Muscle of leg (tissue), 16 donors: ENCODE measurements at places on chromosomes 13 and 19. TPM values are rescaled to one million over a fixed set of nuclear protein-coding genes. Genes with fewer than 3 reads are reported as not detected.

KCTD4 gene
- total RNA-seq = 0.04 TPM

ANO8 gene
- total RNA-seq = 3.9 TPM

AP1M2 gene
- total RNA-seq = 0.27 TPM

DNA sequence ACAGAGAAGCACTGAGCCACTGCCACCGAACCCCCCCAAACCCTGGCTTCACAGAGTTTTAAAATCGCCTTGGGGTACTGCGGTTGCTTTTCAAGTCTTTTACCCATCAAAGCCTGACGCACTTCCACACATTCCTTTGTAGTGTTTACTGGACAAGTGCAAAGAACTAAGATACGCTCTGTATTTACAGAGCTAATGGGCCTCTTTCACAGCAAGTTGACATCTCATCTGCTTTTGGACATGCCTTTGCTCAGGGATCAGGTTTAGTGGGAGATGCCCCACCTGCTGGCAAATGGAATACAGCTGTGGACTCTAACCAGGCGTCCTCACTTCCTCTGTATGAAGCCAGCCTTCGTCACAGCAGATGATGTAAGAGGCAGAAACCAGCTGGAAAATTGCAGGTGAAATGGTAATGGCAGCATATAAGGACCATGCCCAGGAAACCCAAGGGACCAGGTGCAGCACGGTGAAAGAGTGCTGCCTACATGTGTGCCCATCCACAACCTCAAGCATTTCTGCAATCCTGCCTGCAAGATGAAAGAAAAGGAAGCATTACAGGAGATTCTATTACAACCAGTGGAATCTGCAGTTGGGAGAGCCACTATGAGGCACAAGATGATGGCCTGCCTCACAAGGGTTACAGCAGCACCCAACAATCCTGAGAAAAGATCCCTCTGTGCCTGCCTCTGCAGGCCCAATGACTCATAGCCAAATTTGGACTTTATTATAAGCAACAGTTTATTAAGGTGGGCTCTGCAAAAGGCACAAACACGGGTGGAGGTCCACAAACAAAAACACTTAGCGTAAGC lies 34.7 kb downstream of the BRD4 start:
- DNase-seq = no peak

DNA sequence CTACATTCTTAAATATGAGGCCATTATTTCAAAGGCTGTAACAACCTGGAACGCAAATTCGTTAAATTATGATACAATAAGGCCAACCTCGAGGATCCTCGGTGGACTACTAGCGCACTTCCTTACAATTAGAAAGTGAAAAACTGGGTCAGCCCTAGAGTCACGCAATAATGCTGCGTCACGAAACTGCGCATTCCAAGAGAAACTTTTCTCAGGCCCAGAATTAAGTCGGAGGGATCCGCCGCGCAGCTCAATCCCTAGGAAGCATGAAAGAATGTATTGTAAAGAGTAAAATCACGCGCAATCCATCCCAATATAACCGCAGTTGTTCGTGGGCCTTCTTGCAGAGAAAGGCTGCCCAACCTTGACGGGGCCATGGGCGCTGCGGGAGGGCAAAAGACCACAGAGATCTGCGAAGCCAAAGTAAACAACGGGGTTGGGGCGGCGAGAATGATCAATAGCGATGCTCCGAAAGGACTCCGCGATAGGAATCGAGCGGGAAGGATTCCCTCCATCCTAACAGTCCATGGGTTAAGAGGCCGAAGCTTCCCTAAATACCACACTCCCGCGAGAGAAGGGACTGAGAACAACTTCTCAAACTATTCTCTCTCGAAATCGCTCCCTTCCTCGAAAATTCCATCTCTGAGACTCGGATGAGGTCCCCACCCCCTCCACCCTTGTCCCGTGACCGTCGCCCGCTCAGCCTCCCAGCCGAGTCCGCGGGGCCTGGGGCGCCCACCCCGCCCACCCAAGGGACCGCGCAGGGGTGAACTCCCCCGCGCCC lies 564 bp downstream of the SPART start:
- peak; percentile 96 for DNase-seq

DNA sequence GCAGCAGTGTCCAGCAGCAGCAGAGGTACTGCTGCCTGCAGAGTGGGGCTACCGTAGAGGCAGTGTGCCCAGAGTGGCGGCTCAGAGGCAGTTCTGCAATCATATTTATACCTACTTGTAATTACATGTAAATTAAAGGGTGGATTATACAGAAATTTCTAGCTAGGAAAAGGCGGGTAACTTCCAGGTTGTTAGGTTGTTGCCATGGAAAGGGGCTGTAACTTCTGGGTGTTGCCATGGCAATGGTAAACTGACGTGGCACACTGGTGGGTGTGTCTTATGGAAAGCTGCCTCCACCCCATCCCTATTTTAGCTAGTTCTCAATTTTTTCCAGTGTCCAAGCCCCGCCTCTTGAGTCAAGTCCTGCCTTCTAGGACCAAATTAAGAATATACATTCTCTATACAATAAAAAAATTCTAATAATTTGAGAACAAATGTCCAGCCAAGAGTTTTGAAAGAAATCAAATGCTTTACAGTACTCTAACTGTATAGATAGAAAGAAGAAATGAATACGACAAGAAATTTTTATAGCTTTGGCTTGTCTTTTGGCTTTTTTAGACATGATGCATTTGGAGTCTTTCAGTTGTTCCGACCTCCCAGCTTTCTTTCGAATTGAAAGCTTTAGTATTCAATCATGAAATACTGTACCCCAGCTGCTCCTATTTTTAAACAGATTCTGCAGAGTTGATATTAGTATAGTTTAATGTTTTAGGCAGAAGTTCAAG lies 816.6 kb downstream of the DIAPH3 start:
- peak; percentile 91 for DNase-seq

- DNase-seq = peak; percentile 78
Observed at GRCh38 chr19:46728208-46728607, 11.3 kb upstream of the PRKD2 start.
